ENCODE measurements at places on chromosomes 4 and X.
A peak's percentile ranks its signal among the peaks of the same experiment; 100 is the strongest.

DNA sequence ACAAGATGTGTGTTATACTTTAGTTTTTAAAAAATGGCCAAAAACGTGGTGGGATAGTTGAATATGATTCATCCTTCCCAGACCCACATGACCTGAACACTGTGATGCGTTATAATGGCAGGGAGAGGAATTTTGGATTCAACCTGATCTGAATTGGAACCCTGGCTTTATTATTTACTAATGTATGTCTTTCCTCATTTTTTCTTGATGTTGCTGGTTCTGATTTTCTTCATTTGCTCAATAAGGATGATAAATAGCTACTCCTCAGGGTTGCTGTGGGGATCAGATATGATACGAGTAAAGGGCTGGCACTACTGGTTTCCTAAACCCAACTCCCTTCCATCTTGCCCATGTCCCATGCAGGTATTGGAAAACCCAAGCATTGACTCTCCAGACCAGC lies 24.2 kb upstream of the ACSL1 start:
- DNase-seq = no peak

DNA sequence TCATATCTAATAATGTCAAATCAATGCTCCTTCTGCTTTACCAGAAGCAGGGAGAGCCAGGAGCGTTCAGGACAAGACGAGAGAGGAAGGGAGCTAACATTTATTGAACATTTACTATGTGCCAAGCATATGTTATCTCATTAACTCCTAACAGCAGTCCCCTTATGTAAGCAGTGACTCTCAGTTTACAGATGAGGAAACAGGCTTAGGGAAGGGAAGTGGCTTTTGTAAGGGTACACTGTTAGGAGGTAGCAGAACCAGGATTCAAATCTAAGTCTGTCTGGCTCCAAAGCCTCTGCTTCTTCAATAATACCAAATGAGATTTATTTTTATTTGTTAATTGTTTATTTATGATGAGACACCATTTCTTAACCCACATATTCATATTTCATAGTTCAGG lies 2.6 kb upstream of the STARD8 start:
- no peak for DNase-seq

DNA sequence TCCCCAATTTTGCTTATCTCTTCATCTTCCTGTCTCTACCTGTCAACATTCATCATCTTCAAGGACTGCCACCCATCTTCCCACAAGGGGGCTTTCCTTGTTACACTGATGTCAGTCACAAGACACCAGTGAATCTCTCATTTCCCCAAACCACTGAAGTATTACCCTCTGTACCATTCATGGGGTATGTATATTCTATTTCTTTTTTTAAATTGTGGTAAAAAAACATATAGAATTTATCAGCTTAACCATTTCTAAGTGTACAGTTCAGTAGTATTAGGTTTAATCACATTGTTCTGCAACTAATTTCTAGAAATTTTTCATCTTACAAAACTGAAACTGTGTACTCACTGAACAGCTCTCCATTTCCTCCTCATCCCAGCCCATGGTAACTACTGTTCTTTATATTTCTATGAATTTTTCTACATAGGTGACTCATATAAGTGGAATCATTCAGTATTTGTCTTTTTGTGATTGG lies 98.6 kb downstream of the LARP7 start:
- DNase-seq = no peak

- DNase-seq = no peak
Measured at GRCh38 chr4:52588097-52588496, 71.0 kb downstream of the USP46 start.

GRCh38 chr4:147605499-147605898 lies 11.7 kb upstream of the TMEM184C start:
- DNase-seq = no peak

- DNase-seq = no peak
Measured at GRCh38 chr4:16443504-16444088, 217.3 kb upstream of the TAPT1 start.

- no peak for DNase-seq
Measured at GRCh38 chr4:53598901-53599300, 7.6 kb upstream of the LNX1 start.

- no peak for DNase-seq
Measured at GRCh38 chr4:153522802-153523094, 56.6 kb downstream of the TMEM131L start.

DNA sequence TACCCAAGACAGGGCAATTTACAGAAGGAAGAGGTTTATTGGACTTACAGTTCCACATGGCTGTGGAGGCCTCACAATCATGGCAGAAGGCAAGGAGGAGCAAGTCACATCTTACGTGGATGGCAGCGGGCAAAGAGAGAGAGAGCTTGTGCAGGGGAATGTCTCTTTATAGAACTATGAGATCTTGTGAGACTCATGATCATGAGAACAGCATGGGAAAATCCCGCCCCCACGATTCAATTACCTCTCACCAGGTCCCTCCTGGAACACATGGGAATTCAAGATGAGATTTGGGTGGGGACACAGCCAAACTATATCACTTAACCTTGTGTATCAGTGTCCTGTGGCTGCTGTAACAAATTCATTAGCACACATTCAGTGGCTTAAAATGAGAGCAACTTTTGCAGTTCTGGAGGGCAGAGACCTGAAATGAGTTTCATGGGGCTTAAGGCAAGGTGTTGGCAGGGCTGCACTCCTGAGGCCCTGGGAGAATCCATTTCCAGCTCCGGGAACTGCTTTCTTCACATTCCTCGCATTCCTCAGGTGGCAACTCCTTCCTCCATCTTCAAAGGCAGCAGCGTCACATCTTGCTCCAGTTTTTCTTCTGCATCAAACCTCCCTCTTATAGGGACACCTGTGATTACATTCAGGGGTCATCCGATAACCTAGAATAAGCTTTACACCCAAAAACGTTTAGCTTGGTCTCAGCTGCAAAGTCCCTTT lies 22.3 kb upstream of the NSG1 start:
- no peak for DNase-seq

DNA sequence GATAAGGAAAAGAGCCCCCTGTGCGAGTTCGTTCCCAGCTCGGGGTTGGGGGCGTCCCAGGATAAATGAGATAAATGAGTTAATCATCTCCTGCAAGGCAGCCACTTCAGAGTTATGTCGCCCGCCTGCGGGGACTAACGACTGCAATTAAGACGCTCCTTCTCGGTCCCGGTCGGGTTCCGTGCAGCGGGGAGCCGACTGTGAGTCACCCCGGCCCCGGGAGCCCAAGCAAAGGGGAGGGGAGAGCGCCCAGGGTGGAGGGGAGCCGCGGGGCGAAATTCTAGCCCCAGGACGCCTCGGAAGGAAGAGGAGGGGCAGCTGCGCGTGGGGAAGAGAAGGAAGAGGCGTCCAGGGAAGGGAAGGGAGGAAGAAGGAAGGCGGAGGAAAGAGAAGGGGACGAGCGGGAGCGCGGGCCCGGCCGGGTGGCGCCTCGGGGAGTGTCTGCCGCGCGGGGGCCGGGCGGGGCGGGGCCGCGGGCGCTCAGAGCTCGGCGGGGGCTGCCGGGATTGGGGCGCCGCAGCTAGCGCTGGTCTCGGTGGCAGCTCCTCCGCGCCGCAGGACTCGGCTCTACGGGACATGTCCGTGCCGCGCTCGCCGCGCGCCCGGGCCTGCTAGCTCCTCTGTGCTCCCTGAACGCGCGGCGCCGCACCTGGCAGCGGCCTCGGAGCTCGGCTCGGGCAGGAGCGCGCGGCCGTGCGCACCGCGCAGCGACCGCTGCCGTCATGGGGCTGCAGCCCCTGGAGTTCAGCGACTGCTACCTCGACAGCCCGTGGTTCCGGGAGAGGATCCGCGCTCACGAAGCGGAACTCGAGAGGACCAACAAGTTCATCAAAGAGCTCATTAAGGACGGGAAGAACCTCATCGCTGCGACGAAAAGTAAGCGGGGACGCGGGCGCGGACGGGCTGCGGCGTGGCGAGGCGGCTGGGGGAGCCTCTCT lies at the start of gene ARHGAP10:
TSS of gene ARHGAP10 (plus strand) at position 509 of the 938 bp plus-strand sequence. CDS start at position 723, 214 bp downstream.
- peak; percentile 63 for DNase-seq

DNA sequence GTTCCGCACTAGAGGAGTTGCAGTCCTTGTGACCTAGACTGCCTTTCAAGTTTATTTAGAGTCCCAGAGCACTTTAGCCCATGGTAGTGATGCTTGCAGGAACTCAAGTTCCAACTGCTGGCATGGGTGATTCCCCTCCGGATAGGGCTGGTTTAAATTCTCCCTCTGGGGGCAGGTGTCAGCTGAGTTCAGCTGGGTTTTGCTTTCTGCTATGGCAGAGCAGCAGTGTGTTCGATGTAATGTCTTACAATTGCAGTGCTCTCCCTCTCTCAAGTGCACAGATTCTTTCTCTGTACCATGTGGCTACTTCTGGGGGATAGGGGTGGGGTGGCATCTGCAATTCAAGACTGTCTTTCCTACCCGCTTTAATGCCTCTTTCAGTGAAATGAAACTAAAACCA lies 164.8 kb upstream of the ZIC3 start:
- no peak for DNase-seq

GRCh38 chr4:176376032-176376614 lies 56.4 kb downstream of the SPCS3 start:
- DNase-seq = no peak

DNA sequence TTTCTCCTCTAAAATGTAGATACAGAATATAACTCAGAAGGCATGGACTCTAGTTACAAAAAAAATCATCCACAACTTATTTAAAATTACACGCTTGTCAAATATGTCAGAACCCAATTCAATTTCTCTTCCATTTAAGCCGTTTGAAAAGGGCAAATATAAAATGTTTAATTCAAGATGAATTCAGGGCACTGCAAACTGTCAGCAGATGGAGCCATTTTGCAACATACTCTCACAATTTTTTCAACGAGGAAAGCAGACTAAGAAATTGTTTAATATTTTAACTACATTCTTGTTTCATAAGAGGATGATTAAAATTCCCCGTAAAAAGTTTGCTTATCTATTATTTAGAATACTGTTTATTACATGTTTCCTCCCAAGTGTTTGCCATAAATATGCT lies 321.3 kb upstream of the CPXCR1 start:
- no peak for DNase-seq

- no peak for DNase-seq
Measured at GRCh38 chr4:189659287-189659686, 281.4 kb upstream of the FRG1 start.

GRCh38 chrX:10310511-10310910 lies 153.7 kb downstream of the CLCN4 start:
- no peak for DNase-seq

- no peak for DNase-seq
Measured at GRCh38 chr4:128670513-128670912, 139.0 kb upstream of the JADE1 start.

GRCh38 chr4:68466751-68467150 lies 19.5 kb downstream of the TMPRSS11E start:
- DNase-seq = no peak

GRCh38 chr4:160276785-160277325 lies 1174.0 kb downstream of the RAPGEF2 start:
- no peak for DNase-seq

- no peak for DNase-seq
Measured at GRCh38 chrX:20681683-20682082, 415.0 kb upstream of the RPS6KA3 start.

GRCh38 chrX:70480660-70481018 lies 36.0 kb downstream of the DLG3 start:
- DNase-seq = no peak

DNA sequence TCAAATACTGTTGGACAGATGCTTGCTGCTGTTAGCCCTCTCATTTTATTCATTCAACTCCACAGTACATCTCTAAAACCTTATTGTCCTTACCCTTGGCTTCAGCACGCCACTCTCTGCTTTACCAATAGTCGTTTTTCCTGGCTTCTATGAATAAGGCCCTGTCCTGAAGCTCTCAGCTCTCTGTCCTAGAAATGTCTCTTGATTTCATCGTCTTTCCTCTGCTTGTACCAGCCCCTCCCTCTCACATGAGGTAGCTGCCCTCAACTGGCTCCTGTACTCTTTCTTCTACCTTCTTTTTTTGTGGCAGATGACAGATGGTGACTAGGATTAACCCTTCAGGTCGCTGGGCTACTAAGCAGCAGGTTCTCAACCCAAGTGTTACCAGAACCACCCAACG lies 11.4 kb downstream of the ADGRA3 start:
- no peak for DNase-seq

- DNase-seq = no peak
Measured at GRCh38 chrX:107396783-107397182, 52.7 kb upstream of the FRMPD3 start.

- no peak for DNase-seq
Measured at GRCh38 chr4:25158817-25159216, 1.4 kb downstream of the SEPSECS start.

DNA sequence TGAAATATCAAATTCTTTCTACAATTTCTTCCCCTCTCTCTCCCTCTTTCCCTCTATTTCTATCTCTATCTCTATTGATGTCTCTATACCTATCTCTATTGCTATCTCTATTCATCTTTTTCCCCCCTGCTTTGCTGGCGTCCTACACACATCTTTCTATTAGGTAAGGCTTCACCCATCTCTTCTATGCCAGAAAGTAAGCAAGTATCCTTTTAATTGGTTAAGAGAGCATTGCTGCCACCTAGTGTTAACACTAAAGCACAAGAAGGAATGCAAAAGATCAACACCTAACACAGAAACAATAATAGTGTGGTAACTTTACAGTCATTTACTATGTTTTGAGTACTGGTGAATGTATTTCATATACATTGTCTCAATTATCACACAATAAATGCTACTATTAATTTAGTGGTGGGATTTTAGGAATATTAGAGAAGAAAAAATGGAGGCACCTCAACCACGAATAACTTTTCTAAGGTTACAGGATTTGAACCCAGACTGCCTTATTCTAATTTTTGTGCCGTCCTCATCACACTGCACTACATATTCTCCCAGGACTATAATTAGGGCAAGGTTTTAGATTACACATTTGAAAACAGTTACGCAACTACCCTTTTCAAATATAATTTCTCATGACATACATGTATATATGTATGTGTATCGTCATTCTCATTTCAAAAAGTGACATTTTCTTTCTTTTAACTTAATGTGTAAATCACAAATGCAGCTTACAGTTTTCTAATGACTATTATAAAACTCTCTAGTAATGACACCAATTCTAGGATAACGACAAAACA lies 3.7 kb upstream of the C4orf36 start:
- DNase-seq = no peak

DNA sequence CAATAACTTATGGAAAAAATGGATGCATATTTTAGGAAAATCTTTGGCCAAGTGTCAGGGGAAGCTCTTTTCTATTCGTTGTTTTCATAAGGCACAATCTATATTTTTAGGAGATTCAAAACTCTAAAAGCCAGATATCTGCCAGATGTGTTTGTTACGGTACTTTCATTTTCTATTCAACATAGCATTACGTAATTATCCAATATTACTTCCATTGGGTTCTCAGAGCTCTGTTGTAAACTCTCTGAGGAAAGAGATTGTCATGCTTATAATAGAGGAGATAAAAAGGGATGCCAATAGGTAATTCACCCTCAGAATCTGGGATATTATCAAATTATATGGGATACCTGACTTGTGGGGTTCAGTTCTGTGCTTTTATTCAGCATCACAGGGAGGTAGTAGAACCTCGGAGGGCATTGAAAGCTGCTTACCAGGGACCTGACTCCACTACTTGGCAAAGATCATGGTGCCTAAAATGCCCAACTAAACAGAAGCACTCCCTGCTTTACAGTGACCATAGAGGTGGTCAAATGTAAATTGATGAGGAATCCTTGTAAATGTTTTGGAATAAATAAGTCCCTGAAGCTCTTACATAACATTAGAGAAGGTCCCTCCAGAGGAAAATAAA lies 32.9 kb upstream of the GC start:
- DNase-seq = no peak

GRCh38 chr4:99403380-99404184 lies 31.6 kb downstream of the ADH7 start:
- DNase-seq = no peak

Data from stimulated activated CD8-positive, alpha-beta memory T cell treated with anti-CD3 and anti-CD28 coated beads, Interleukin-4, amount 100 ng/mL, for 4 hours (primary cell).